Activated naive CD8-positive, alpha-beta T cell treated with anti-CD3 and anti-CD28 coated beads, Interleukin-2, amount 50 U/mL, for 16 hours (primary cell): ENCODE measurements at places on chromosomes 7 and 10.

GRCh38 chr7:40749877-40750276 is 615.1 kb downstream of the SUGCT start:
- no peak for DNase-seq

DNA sequence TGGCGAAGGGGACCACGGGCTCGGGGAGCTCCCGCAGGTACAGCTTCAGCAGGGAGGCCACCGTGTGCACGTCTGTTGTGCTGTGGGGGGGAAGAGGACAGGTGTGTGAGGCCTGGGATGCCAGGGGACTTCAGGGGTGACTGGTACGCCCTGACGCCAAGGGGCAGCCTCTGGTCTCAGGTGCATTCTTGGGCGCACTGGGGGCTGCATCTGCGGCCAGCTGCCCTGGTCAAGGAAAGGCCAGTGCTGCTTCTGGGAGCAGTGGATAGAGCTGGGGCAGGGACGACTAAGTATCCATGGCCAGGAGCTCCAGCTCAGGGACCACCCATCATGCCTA is 148.5 kb downstream of the MAPK8 start:
- no peak for DNase-seq

DNA sequence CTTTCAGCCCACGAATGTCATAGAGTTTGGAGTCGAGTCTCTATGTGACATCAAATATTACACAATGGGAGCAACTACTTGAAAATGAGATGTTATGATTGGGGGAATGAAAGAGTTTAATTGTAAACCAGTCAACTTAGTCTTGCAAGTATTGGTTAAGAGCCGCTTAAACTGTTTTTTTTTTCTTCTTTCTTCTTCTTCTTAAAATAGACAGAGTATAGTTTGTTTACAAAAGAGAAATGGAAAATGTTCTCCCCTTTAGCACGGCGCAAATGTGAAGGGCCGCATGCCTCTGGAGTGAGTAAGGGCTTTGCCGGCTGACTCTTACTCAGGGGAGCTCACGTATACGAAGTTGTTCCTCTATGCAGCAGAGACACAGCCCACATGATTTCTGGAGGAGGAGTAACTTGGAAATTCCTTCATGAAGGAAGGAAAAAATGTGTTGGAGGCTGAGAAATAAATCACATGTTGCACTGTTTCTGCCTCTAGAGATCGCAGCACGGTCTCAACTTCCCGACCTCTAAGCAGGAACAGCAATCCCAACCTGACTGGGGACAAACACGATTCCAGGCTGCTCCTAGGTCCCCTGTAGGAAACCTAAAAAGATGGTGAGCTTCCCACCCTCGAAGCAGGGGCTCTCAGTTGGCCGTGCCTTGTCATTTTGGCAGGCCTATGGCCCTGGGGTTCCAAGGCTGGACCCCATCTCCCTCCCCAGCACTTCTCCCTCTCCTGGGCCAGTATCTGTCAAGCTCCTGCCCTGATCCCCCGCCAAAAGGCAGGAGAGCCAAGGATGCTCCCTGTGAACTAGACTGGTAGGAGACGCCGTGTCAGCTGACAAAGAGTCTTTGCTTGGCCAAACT is 44.8 kb downstream of the MYOF start:
- no peak for DNase-seq

- DNase-seq = no peak
Observed at GRCh38 chr7:132687981-132688383, 111.7 kb upstream of the PLXNA4 start.

- DNase-seq = no peak
Observed at GRCh38 chr7:127253281-127254162, 781 bp upstream of the GRM8 start.

GRCh38 chr10:118308664-118309063 is 33.5 kb downstream of the FAM204A start:
- no peak for DNase-seq

GRCh38 chr7:98872328-98872924 is 2.6 kb upstream of the TMEM130 start:
- DNase-seq = no peak

GRCh38 chr10:12602521-12602920 is 253.2 kb downstream of the CAMK1D start:
- DNase-seq = no peak

GRCh38 chr10:677038-677437 is 12.4 kb downstream of the DIP2C start:
- DNase-seq = no peak
